Fibroblast of upper back skin (primary cell): ENCODE measurements at places on chromosomes 3 and 15.

- DNase-seq: no peak
Measured at GRCh38 chr3:172009803-172010202, 29.6 kb upstream of the FNDC3B start.

DNA sequence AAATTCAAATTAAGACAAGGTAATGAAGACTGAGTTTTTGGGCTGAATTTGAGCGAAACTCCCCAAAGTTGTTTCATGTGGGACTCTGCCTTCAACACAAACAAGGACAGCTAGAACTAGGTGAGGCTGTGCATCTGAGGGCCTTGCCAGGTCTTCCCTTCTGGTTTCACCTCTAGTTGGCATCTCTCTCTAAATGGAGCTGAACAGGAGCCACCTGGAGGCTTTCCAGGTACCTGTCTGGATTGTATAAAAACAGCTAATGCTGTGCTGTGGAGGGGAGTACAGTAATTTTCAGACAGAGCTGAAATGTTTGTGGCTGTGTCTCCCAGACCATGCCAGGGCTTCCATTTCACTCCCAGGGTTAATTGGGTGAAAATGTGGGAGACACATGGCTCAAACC, 27.1 kb downstream of the TRIM71 start:
- DNase-seq: no peak

- no peak for DNase-seq
Measured at GRCh38 chr3:41184394-41184793, 14.9 kb upstream of the CTNNB1 start.

- DNase-seq: no peak
Measured at GRCh38 chr3:161270991-161271390, 49.9 kb downstream of the NMD3 start.

GRCh38 chr3:102447272-102447671, 12.5 kb downstream of the ZPLD1 start:
- peak; percentile 36 for DNase-seq

DNA sequence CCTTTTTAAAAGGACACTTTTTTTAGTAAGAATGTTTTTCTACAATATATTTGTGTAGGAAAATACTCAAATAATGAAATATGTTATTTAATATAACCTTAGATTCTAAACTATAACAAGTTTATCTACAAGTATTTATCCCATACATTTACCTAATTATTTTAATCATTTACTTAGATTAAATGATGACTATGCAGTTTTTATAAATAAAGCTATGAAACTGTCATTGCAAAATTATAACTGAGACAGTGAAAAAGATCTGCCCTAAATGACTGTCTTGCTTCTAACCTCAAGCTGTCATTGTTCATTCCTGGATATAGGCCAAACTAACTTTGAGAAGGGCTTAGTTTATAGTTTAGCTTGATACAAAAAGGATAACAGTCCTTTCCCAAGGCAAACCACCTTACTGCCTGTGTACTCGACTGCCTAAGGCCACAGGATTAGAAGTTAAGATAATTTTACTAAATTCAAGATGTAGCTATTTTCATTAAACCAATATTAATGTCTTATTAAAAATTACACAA, 84.1 kb downstream of the GLDN start:
- no peak for DNase-seq

DNA sequence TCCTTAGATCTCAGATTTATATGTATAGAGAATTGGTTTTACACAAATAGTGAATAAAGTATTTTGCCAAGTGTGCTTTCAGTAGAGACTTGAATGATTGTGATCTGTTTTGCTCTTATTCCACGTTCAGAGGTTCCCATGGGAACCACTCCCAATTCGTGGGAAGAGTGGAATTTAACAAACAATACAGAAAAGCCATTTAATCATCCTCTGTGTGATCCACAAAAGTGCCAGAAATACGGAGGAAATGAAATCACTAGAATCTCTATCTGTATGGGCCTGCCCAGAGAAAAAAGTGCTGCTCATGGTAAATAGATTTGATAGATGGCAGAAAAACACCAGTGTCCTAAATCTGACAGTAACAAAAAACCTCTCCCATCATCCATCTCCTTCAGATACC, 56.0 kb downstream of the CNTN4 start:
- DNase-seq: peak; percentile 12

DNA sequence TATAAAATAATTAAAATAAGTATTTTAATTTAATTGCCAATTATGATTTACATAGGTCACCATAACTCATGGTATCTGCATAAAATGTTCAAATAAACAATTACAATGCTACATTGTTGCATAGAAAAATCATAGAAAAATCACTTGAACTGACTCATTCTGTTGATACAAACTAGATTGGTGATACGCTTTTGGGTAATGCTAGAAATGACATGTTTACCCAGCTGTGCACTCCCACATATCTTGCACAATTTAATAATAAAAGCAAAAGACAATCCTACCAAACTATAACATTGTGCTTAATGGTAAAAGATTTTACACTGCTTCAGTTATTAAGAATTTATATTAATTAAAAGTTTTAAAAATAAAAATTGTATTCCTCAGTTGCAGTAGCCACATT, 45.8 kb upstream of the FBXL22 start:
- DNase-seq: no peak

DNA sequence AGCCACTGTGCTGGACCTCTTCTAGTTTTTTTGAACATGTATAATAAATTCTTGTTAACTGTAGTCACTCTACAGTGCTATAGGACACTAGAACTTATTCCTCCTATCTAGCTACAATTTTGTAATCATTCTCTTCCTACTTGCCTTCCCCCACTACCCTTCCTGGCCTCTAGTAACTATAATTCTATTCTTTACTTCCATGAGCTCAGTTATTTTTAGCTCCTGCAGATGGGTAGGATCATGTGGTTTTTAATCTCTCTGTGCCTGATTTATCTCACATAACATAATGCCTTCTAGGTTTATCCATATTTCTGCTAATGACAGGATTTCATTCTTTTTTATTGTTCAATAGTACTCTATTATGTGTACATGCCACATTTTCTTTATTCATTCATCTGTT, 113.2 kb upstream of the FGF7 start:
- DNase-seq: no peak

DNA sequence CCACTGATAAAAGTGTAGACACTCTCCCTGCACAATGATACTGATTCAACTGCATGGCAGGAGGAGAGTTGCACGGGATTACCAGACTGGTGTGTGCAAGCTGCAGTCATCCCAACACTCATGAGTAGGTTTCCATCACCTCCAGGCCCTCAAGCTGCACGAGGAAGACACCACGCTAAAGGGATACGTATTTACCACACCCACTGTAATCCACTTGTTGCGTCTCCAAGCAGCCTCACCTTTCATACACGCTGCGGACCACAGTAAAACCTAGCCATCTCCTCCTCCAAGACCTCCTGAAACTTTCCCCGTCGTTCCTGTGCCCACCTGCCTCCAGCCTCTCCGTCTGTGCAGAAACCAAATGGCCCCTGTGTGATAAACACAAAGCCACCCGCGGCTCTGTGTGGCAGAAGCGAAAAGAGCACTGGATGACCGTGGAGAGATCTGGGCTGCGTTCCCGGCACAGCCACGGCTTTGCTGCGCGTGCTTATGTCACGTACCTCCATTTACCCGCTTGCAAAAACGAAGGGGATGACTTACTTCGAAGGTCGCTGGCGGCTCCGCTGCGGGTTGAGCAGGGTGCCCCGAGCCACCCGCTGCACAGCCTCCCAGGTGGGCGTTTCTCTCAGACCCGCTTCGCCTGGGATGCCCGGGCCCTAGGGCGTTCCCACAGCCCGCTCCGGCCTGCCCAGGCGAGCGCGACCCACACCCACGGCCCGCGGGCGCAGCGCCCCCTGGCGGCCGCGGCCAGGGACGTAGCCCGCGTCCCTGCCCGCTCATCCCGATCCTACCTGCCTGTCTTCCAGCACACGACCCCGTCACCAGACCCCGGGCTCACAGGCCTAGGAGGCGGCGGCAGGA, 643 bp downstream of the ABCC5 start:
- DNase-seq: peak; percentile 44

- DNase-seq: no peak
Measured at GRCh38 chr15:87167706-87168105, 1088.0 kb downstream of the AGBL1 start.

DNA sequence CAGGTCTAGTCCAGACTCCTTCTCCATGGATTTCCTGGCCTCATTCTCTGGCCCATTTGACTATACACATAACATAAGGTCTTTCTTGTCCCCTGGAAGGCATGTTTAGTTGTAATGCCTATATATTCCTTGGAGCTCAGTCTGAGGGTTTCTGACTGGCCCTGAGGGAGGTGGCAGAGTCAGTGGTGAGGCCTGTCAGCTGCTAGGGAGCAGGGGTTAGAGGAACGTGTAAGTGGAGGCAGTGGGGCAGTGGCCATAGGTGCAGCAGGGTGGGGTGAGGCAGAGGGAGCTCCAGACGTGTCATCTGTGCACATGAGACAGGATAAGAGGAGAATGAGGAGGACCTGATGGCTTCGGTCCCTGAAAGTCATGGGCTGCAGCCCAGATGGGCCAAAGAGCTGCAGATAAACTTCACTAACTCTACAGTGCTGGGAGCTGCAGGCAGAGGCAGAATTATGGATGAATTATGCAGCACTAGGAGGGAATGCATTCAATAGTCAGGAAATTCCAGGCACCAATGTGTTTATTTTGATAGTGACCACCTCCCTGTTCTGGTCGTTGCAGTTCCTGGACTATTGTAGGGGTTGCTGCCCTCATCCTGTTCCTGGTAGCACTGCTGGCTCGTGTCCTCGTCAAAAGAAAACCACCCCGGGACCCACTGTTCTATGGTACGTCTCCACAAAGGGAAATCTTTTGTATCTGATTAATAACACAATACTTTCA, 4.9 kb downstream of the TM6SF1 start:
- DNase-seq: peak; percentile 66

DNA sequence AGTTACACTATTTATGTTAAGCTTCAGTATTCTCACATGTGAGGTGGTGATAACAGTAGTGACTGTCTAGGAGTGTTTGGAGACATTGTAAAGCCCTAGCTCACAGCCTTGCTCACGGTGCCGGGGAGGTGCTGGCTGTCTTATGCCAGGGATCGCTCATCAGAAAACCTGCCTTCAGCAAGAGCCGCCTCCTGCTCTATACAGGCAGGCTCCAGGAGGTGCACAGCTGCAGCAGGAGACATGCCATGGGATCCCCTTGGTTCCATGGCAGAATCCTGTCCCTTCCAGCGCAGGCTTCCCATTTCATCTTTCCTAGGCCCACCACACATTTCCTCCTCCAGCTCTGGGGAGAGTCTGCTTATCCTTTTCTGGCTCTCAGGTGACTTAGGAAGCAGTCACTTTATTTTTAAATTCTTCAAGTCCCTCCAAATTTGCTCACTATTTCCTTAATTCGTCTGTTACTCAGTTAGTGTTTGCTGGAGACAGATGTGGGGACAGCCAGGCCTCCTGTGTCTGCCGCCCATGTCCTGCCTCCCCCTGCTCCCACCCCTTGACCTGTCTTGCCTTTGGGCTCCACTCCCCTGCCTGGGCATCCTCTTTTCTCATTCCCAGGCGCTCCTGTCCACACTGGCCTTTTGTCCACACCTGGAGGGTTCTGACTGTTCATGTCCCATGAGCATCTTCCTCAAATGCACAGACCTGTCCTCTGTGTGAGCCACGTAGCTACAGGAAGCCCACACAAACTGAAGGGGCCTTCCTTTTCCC, 31.7 kb downstream of the SLCO2A1 start:
- DNase-seq: no peak

GRCh38 chr3:184523825-184524615, 37.6 kb upstream of the EPHB3 start:
- DNase-seq: peak; percentile 65

GRCh38 chr15:43127752-43128151, 5.6 kb upstream of the TMEM62 start:
- DNase-seq: no peak

- DNase-seq: peak; percentile 92
Measured at GRCh38 chr3:108106031-108106430, 15.2 kb upstream of the CD47 start.

DNA sequence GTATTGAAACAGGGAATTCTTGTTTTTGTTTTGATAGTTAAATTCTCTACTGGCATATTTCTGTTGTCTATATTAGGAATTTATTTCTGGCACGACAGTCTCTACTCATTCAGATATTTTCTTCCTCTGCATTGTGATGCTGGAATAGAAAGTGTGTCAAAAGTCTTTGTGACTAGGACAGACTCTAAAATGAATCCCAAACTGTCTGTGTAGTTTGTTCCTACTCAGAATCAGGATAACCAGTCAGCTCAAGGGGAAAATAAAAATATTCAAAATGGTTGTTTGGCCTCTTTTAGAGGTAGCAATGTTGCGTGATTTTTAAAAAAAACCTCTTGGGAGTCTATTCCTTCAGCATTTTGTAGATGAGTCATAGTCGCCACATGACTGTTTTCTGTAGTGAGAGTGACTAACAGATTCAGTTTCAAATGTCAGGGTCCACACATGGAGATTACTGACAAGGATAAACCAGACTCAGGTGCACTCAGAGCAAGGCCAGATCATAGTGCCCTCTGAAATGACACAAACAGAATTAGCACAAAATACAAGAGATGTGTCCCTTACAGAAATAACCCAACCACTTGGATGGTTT, 13.1 kb downstream of the SLC7A14 start:
- DNase-seq: peak; percentile 72

GRCh38 chr15:62561059-62561519, 396.0 kb upstream of the C2CD4B start:
- no peak for DNase-seq

DNA sequence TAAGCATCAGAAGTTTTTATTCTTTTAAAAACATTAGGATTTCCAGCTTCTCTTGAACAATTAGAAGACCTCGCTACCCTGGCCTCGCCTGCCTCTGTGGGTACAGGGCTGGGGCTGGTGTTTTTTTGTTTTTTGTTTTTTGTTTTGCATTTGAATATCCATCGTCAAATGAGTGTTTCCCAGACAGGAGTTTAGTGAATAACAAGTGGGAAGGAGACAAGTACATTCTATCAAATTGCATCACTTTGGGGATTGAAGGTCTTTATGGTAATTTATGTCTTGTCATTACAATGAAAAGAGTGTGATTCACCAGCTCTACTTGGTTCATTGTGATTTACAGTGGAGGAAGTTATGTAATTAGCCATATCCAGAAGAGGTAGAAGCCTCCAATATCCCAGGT, 161.1 kb upstream of the UBE2E1 start:
- no peak for DNase-seq

- DNase-seq: no peak
Measured at GRCh38 chr3:181086011-181086410, 96.5 kb upstream of the DNAJC19 start.

- no peak for DNase-seq
Measured at GRCh38 chr3:140896997-140897396, 44.6 kb upstream of the SLC25A36 start.

- DNase-seq: no peak
Measured at GRCh38 chr3:87173776-87174175, 53.3 kb upstream of the CHMP2B start.

DNA sequence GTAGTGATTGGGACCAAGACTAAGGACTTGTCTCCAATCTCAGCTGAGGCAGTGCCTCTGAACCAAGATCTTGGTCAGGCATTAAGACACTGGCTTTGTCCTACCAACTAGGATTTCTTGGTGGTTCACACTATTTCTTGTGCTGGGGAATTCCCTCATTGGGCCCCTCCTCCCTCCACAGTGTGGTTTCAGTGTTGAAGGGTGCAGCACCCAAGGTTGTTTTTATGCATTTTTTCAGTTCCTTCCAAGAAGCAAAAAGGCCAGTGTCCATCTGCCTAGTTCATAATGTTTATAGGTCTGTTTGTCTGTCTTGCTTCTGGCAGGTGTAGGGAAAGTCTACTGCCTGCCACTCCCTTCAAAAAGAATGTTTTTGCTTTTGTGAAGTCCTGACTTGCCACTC, 10.6 kb upstream of the ITPKA start:
- DNase-seq: no peak

- DNase-seq: no peak
Measured at GRCh38 chr15:27842526-27842925, 256.6 kb downstream of the OCA2 start.

GRCh38 chr3:59791774-59792308, 742.0 kb upstream of the CFAP20DC start:
- peak; percentile 22 for DNase-seq
